ENCODE measurements at places on chromosomes 1 and 21.

GRCh38 chr1:151266821-151267220 lies 12.3 kb downstream of the PSMD4 start:
- no peak for DNase-seq

- peak; percentile 0 for DNase-seq
Measured at GRCh38 chr1:149849111-149849946, 50.0 kb upstream of the BOLA1 start.

GRCh38 chr21:43819511-43820405 lies 30.4 kb downstream of the RRP1 start:
- no peak for DNase-seq

- no peak for DNase-seq
Measured at GRCh38 chr1:162062542-162063015, 6.9 kb upstream of the NOS1AP start.

- DNase-seq: no peak
Measured at GRCh38 chr1:55826381-55827080, 611.4 kb upstream of the USP24 start.

- no peak for DNase-seq
Measured at GRCh38 chr1:218025454-218025853, 259.6 kb upstream of the RRP15 start.

- DNase-seq: no peak
Measured at GRCh38 chr1:47367651-47368050, 34.1 kb downstream of the CMPK1 start.

GRCh38 chr1:110390096-110390495 lies 730 bp downstream of the SLC16A4 start:
- no peak for DNase-seq

DNA sequence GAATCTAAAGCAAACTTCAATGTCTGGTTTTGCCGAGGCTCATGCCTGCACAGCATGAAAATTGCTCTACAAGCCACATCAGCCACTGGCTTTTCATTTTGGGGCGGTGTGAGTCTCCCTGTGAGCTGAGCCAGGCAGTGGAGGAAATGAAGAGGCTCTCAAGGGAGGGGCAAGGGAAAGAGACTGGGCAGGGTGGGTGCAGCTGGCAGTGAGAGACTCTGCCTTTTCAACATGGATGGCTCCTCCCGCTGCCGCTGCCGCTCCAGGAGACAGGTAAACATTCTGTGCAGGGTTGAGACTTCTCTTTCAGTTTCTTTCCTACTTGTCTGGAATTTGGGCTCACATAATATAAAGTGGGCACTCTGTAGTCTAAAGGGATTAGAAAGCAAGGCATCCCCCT lies 11.3 kb upstream of the CTSE start:
- DNase-seq: no peak

- DNase-seq: peak; percentile 6
Measured at GRCh38 chr1:94926126-94926914, 590 bp downstream of the CNN3 start.

- DNase-seq: no peak
Measured at GRCh38 chr1:164756741-164757140, 197.8 kb downstream of the PBX1 start.

DNA sequence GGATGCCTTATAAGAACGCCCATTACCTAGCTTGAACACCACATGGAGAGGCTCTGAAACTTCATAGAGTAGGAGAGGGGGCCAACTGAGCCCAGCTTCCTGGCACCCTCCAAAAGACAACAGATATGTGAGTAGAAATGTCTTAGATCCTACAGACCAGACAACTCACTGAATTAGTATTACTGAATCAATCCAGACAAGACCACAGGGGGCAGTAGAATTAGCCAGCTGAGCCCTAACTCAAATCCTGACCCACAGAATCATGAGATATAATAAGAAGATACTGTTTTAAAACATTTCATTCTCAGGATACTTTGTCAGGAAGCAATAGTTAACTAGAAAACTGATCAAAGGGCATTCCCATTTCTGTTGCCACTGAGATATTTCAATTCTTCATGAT lies 45.8 kb upstream of the C1orf21 start:
- no peak for DNase-seq

DNA sequence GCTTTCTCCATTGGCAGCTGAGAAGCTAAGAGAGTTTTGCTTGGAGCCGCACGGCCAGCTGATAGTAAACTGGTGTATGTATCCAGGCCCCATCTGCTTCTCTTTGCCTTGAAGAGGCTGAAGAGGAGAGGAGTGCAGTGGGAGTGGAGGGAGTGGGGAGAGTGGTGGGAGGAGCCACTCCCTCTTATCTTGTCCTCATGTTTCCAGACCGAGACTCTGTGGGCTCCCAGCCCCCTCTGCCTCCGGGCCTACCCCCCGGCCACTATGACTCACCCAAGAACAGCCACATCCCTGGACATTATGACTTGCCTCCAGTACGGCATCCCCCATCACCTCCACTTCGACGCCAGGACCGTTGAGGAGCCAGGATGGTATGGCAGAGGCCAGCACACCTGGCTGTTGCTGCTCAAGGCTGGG lies 6.0 kb upstream of the LRRC71 start:
- no peak for DNase-seq

GRCh38 chr1:199282751-199283305 lies 644.0 kb downstream of the PTPRC start:
- DNase-seq: no peak

- DNase-seq: no peak
Measured at GRCh38 chr1:87560137-87560536, 231.5 kb downstream of the LMO4 start.

DNA sequence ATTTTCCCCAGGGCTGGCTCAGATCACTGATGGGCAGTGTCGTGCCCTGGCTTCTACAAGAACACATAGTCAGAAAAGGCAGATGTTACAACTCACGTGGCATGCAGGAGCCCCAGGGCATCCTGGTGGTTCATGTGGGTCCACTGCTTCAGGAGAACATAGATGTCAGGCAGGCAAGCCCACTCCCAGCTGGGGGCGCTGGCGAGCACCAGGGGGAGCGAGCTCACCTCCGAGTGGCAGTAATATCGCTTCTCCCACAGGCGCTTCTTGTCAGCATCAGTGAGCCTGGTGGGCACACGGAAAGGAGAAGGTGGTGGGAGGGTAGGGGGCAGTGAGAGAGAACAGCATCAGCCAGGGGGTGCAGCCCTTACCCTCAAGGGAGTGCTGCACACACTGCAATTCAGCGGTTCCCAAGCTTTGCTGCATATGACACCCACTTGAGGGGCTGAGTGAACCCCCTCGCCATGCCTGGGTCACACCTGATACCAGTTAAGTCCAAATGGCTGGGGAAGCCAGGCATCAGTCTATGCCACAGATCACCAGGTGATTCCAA lies 34.3 kb upstream of the PPP1R15B start:
- peak; percentile 57 for DNase-seq

- DNase-seq: no peak
Measured at GRCh38 chr1:172626845-172627244, 32.1 kb upstream of the FASLG start.

- DNase-seq: no peak
Measured at GRCh38 chr1:114094363-114094634, 59.4 kb downstream of the SYT6 start.

- no peak for DNase-seq
Measured at GRCh38 chr1:237864338-237865244, 26.1 kb downstream of the ZP4 start.

DNA sequence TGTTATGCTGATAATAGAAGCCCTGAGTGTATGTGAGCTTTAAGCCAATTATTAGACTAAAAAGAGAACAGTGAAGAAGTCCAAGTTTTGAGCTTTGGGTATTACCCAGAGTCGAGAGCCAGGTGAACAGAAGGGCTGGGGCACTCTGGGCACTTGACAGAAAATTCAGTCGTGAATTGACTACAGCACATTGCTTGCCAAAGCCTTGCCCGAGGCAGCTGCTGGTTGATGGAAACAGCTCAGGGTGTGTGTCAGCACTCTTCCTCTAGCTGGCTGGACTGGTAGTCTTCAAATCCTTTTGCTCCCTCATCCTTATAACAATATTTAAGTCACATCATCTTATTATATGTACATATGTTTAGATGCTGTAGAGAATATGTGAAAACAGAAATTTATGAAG lies 21.3 kb downstream of the PDE4B start:
- DNase-seq: no peak

- DNase-seq: peak; percentile 86
Measured at GRCh38 chr1:155050560-155051341, at the start of gene ADAM15. ADAM15 (plus strand) TSS chr1:155051316; CDS start chr1:155051387, 71 bp downstream.

- no peak for DNase-seq
Measured at GRCh38 chr1:91830242-91831131, 55.5 kb downstream of the TGFBR3 start.

DNA sequence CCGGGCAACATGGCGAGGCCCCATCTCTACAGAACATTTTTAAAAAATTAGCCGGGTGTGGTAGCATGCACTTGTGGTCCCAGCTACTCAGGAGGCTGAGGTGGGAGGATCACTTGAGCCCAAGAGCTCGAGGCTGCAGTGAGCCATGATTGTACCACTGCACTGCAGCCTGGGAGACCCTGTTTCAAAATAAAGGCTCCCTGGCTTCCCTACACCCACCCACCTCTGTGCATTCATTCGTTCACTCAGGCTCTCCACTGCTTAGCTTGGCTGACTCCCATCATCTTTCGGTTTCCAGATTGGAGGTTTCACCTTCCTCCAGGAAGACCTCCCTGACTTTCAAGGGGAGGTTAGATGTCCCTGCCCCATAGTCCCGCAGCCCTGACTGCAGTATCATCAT lies 14.2 kb downstream of the KIAA2013 start:
- no peak for DNase-seq

GRCh38 chr1:1358433-1359271 lies at the start of gene MXRA8:
MXRA8 (minus strand) TSS chr1:1358555; CDS start chr1:1358504, 51 bp downstream.
- no peak for DNase-seq

- peak; percentile 55 for DNase-seq
Measured at GRCh38 chr1:154329551-154330131, 4.3 kb downstream of the ATP8B2 start.

DNA sequence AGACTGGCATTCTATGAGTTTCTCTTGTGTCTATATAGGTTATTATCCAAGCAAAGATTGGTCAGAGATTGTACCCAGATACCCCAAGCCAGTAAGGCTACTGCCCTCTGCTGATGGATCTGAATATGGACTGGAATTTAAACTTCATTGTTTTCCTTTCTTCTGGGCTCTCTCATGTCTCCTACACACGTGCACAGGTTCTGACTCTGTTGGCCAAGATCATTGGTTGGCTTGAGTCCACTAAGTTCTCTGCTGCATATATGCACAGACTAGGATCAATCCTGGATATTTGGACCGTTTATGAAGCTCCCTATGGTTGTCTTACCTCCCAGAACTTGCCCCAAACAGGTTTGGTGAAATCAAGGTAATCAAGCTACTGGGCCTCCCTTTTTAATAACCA lies 69.7 kb downstream of the CC2D1B start:
- DNase-seq: peak; percentile 42

GRCh38 chr1:119001181-119002027 lies 13.3 kb upstream of the TBX15 start:
- no peak for DNase-seq

DNA sequence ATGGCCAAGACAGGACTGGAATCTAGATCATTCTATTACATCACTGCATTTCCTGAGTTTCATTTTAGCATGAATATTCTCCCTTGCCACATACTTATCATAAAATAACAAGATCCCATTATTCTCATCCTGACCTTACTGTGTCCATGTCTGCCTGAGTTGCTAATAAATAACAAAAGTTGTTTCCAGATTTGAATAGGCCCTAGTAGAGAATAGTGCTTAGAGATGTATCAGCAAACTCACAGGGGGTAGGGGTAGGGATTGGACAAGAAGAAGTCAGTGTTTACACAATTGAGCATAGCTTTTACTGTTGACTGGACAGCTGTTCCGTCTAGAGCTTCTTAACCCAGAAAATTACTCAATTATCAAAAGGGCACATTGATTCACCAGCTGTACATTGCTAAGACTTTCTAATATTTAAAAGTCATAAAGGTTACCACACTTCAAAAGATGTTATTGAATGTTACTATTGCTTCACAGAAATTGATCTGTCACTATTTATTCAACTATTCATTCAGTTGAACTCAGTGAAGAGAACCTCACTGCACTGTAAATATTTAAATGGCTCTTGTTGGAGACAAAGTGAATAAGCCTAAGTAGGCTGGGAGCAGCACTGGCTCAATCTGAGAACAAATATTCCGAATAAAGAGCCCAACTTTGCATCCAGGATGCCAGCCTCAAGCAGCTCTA lies 121.9 kb downstream of the NRIP1 start:
- no peak for DNase-seq

DNA sequence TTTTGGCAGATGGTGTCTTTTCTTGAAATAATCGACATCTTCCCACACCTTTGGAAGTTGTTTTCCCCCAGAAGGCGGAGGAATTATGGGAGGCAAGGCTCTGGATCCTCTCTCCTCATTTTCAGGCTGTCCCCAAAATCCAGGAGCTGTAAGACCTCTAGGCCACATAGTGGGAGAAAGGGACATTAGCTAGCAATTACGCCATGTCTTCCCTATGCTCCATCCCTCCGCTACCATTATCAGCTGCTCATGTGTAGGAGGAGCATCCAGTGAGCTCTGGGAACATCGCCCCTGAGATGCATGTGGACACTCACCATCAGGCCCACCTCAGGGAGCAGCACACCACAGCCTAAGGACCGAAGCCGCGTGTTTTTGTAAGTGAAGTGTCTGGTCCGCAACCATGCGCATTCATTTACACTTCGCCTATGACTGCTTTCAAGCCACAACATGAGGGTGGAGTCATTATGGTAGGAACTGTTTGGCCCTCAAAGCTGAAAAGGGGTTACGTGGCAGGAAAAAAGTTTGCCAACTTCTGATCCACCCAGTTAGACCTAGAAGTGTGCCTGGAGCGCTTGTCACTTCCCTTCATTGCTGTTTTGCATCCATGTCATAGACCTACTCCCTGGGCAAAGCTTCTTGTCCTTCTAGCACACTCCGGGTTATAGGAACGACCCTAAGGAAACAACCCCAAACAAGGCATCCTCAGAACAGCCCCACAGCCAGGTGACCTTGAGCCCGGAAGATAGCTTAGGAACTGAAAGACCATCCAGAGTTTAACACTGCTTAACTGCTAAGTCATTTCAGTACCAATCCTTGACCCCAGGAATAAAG lies 85.5 kb downstream of the C1orf94 start:
- DNase-seq: no peak

- no peak for DNase-seq
Measured at GRCh38 chr1:192530254-192530653, 45.3 kb upstream of the RGS1 start.

- no peak for DNase-seq
Measured at GRCh38 chr1:199875856-199876255, 151.7 kb upstream of the NR5A2 start.

DNA sequence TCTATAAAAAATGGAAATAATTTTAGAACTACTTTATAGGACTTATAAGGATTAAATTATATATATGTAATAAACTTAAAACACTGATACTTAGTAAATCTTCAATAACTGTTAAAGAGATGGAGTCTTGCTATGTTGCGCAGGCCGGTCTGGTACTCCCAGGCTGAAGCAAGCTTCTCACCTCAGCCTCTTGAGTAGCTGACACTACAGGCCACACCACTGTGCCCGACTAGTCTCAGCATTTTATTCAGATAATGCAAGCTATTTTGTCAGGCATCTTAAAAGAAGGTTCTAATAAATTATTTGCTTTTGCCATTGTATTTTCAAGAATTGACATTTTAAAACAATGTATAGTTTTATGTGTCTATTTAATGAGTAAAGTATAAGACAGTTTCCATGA lies 20.8 kb downstream of the CNST start:
- no peak for DNase-seq

Data from CD4-positive, alpha-beta T cell treated with Interleukin-21 for 1 hour (primary cell).